ENCODE measurements at places on chromosomes 2 and 18. TPM values are rescaled to one million over a fixed set of nuclear protein-coding genes. Genes with fewer than 3 reads are reported as not detected.

DNA sequence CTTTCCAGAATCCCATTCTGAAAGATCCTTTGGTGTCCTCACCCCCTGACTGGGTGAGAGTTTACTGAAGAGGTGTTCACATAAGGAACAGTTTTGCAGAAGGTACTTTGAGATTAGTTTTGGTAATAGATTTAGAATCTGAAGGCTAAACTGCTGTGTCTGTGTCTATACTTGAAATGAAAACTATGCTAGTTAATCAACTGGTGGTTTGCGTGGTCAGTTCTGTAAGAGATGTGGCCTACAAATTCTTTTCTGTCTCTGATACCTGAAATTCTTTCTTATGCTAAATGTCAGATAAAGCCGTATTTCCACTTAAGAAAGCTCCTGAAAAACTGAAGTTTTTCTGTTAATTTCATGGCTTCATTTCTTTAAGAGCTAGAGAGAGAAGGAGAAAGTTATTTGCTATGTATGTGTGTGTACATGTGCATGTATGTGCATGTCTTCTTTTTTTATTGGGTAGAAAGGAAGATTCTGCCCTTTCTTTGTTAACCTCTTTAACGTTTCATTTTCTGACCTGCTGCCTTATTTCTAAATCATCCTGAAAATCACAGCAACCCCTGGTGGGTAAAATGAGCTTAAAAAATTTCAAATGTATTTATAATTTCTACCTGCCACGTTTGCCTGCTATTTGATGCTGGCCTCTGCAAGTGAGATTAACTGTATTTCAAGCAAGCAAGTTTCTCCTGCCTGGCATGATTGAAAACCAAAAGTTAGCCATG is 552.0 kb upstream of the NRP2 start:
- DNase-seq = no peak

- peak; percentile 71 for DNase-seq
Observed at GRCh38 chr2:219684721-219685689, 57.6 kb downstream of the SLC4A3 start.

DNA sequence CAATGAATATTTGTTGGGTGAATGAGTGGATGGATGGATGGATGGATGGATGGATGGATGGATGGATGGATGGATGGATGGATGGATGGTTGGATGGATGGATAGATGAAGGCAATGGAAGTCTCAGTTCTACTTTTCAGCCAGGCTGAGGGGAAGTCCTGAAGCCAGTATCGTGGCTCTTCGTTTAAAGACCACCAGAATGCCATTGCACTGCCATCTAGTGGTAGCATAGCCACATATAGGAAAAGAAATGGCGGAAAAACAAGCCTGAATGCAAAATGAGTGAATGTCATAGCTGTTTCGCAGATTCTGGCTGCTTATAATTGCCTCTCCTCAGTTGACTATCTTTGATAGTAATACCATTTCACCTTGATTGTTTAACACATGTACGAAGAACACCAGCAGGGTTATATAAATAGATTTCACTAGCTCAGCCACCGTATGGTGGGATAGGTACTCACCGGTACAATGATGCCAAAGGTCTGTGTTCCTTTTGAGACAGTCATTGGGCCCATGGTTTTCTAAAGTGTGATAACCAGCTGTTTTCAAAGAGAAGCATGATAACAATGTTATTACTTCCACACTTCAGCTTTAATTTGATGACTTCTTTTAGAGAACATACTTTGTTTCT is 62.3 kb upstream of the GREB1L start:
- peak; percentile 62 for DNase-seq

- DNase-seq = no peak
Observed at GRCh38 chr2:74715880-74716279, 61.8 kb downstream of the SEMA4F start.

DNA sequence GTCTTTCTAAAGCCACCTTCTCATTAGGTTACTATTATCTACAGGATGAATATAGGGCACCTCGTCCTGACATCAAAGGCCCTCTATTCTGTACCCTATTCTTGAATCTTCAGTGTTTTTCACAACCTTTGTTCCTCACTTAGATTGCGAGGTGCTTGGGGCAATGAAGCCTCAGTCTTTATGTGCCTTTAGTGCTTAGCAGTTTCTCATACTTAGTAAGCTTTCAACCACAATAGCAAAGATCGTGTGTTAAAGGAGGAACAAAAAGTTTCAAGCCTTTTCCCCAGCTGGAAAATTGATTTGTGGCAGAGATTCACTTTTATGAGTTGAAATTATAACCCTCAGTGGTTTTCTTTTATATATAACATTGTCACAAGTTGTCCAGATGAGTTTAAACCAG is 226.9 kb downstream of the MYO3B start:
- no peak for DNase-seq

The MYO3B gene
- total RNA-seq = 0.35 TPM

- no peak for DNase-seq
Observed at GRCh38 chr2:16031848-16032159, 91.5 kb downstream of the MYCN start.

The SPC25 gene
- total RNA-seq = 13.9 TPM

GRCh38 chr2:181117206-181117925 is 137.0 kb downstream of the UBE2E3 start:
- DNase-seq = no peak

GRCh38 chr18:54528942-54529376 is 62.1 kb upstream of the DYNAP start:
- DNase-seq = peak; percentile 4

GRCh38 chr2:24272907-24273306 is 87.4 kb downstream of the ITSN2 start:
- DNase-seq = no peak

- DNase-seq = peak; percentile 86
Observed at GRCh38 chr2:119407430-119408220, 24.0 kb upstream of the TMEM37 start.

The CHRNG gene
- total RNA-seq = not detected

DNA sequence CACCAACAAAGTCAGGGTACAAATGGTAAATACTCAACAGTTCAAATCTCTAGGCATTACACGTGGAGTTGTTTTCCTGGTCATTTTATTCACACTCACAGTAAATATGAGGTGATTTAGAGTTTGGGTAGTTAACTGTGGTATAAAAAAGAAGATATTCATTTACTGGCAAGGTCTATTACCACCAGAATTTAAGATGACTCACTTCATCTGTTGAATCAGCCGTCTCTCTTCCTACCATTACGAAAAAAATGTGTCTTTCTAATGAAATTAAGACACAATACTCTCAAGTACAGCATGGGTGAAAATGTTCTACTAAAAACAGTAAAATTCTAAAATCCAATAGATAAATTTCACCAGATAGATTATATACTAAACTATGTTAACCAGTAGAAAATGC is 21.0 kb upstream of the GPR75 start:
- DNase-seq = no peak

DNA sequence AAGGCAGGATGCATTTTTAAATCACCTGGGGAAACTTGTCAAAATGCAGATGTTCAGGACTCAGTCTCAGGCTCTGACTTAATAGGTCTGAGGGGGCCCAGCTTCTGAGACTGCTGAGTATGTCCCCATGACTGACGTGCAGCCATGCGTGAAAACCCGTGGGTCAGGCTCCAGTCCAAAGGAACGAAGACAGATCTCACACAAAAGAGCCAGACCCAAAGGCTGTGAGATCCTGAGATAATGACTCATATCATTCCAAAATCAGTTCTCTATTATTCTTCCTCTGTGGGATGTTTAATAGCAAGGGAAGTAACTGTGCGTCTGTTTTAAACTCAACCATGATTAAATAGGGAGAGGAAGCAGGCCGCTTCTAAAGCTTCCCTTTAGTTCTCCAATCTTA is 107.4 kb upstream of the ACAA2 start:
- DNase-seq = no peak

The SLC5A6 gene
- total RNA-seq = 120 TPM

DNA sequence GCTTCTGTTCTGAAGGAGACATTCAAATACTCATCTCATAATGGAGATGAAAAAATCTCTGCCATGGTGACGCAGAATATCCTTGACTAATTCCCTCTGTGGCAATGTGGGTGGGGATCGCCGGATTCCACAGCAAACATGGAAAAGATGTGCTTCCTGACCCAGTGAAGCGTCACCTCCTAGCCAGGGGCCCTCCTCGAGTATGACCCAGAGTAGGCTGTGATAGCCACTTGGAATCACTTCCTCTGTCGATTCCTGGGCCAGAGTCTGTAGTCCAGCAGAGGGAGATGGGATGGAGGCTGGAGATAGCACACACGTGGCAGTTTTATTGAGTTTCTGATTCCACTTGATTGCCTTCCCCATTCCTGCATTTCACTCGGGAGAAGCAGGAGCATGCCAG is 36.8 kb downstream of the DRC1 start:
- no peak for DNase-seq

GRCh38 chr2:62369541-62370202 is 136.3 kb downstream of the TMEM17 start:
- no peak for DNase-seq

DNA sequence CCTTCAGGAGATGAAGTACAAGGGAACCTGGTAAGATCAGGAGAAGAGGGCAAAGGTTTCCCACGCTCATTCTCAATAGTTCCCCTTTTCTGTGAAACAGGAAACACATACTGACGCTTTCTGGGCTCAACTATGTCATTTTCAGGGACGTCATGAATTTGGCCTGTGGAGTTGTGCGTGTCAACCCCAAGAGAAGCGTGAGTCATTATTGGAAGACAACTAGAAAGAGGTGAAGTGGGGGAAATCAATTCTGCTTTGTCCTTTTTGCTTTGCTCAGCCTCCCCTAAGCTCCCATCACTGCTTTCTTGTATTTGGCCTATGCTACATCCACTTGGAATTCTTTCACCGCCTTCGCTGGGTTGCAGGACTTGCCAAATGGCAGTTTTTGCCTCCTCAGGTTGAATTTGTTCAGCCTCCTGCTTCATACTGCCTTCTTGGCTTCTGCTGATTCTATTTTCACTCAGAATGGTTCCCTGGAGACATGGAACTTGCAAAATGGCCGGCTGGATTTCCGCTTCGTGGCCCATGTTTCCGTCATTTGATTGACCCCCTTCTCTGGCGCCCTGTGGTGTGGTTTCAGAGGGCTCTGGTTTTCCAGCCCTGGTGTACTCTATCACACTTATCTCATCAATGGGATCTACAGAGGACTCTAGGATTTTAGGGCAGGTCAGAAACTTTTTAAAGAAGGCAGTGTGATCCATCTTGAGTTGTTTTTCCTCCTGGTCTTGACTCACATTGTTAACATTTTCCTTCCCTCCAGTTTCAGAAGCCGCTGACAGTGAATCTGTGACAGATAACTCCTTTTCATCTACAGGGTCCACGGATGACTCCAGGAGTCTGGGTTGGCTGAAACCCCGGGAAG is 93.3 kb downstream of the ALPK2 start:
- DNase-seq = no peak

DNA sequence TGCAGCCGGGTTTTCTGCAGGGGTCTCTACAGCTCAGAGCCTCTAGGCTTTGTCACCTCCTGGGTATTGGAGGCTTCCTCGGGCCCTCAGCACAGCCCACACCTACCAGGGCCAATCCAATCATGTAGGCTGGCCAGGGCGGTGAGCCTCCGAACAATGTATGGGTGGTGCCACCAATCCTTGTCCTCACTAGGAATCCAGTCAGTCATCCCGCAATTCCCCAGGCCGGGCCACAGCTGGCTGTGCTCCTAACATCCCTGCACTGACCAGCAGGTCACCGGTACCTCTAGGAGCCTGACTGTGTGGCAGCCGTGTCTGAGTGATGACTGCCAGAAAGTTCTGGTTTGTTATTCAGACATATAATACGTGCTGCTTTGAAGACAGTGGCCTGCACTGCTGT is 129.4 kb downstream of the SH3RF3 start:
- DNase-seq = no peak

The CCDC121 gene
- total RNA-seq = 2.3 TPM

The PRSS56 gene
- not detected for total RNA-seq

GRCh38 chr2:113979191-113980128 is 89.6 kb downstream of the ACTR3 start:
- peak; percentile 75 for DNase-seq

The CIAO1 gene
- total RNA-seq = 108 TPM

DNA sequence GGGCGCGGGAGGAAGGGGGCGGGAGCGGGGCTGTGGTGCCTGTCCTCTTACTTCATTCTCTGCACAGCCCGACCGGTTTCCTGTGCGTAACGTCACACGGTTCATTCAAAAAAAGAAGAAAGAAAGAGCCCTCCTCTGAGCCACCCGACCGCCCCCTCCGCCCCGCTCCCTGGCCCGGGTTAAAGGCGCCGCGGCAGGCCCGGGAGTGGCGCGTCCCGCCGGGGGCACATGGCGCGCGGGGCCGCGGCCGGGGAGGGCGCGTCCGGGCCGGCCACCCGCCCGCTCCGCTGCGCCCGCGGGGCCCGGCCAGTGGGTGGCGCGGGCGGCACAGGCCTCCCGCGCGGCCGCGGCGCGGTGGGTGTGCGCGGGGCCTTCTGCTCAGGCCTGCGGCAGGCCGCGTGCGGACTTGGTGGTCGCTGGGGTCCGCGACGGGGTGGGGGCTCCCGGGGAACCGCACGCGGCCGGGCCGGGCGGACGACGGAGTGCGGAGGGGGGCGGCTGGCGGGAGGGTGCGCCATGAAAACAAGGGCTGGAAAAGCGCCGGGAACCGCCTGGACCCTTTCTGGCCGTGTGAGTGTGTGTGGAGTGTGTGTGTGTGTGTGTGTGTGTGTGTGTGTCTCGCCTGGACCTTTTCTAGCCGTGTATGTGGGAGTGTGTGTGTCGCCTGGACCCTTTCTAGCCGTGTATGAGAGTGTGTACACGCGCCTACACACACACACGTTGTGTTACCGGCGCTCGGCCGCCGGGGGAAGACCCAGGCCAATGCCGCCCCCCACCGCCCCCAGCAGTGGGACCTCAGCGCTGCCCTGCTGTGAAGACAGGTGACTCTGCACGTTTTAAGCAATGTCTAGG is 780 bp upstream of the BCL2 start:
- DNase-seq = peak; percentile 89
